ENCODE measurements at places on chromosomes 7 and 10. TPM values are rescaled to one million over a fixed set of nuclear protein-coding genes. Genes with fewer than 3 reads are reported as not detected.

The PNLIPRP2 gene
- total RNA-seq, result not detected

The EVX1 gene
- total RNA-seq, result not detected

The FAM24A gene
- not detected for total RNA-seq

The MEOX2 gene
- total RNA-seq, result 6.3 TPM

The SCIN gene
- total RNA-seq, result 1.3 TPM

The SPDYE9 gene
- total RNA-seq, result not detected

The PDZD7 gene
- total RNA-seq, result 0.50 TPM

The DKK1 gene
- total RNA-seq, result not detected

The PDE1C gene
- total RNA-seq, result 50.8 TPM

The MKI67 gene
- total RNA-seq, result 2.7 TPM

The TMEM236 gene
- total RNA-seq, result 0.94 TPM

The PON1 gene
- total RNA-seq, result not detected

The HACD1 gene
- total RNA-seq, result 104 TPM

The PSMC2 gene
- 115 TPM for total RNA-seq

The KEL gene
- 0.15 TPM for total RNA-seq

The ATOH7 gene
- total RNA-seq, result not detected

The RADIL gene
- 7.8 TPM for total RNA-seq

The C10orf95 gene
- total RNA-seq, result not detected

The OR6B1 gene
- total RNA-seq, result not detected

The GTF2I gene
- total RNA-seq, result 132 TPM
